ENCODE measurements at places on chromosomes 7 and 10.
A peak's percentile ranks its signal among the peaks of the same experiment; 100 is the strongest.

GRCh38 chr10:120610791-120611190 lies 153.8 kb downstream of the PLPP4 start:
- no peak for DNase-seq

GRCh38 chr7:116280803-116281202 lies 70.5 kb downstream of the TES start:
- no peak for DNase-seq

DNA sequence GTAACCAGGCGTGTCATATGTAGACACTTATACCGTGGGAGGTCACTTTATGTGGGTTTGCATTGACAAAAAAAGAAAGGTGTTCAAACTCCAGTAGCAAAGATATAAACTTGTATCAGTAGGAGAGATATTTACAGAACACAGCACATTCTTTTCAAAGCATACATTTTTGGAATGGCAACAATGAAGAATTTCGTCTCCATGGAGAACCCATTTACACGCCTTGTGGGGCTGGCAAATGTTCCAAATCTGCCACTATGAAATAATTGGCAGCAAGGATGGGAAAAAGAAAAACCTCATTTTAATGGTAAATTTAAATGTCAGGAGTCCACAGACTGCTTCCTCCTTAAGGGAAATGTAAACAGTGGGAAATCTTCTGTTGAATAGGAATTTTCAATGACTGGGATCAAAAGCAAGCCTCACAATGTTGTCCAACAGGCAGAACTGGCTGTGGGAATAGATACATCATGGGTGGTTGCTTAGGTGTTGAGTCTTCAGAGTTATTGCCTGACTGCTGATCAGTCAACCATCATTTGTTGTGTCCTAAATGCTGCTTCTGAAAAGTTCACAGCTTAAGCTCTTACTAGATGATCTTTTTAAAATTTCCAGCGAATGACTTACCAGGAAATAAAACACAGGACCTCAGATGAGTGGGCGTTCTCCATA lies 256.6 kb upstream of the SEMA3C start:
- DNase-seq, result no peak

DNA sequence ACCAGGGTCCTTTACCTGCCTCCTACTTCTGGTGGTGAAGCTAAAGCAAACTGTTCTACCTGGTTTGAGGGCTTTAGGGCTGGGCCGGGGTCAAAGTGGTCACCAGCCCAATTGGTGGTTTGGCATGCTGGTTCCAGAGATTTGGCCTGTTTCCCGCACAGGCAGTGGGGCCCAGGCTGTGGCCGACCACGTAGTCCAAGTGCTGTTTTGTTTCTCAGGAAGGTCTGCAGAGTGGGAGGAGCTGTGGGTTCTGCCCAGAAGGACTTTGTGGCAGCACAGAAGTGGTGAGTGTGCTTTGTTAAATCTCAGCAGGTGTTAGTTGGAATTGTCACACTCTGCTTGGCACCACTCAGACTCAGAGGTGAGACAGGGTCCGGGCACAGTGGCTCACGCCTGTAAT lies 85.8 kb downstream of the MKX start:
- DNase-seq, result no peak

DNA sequence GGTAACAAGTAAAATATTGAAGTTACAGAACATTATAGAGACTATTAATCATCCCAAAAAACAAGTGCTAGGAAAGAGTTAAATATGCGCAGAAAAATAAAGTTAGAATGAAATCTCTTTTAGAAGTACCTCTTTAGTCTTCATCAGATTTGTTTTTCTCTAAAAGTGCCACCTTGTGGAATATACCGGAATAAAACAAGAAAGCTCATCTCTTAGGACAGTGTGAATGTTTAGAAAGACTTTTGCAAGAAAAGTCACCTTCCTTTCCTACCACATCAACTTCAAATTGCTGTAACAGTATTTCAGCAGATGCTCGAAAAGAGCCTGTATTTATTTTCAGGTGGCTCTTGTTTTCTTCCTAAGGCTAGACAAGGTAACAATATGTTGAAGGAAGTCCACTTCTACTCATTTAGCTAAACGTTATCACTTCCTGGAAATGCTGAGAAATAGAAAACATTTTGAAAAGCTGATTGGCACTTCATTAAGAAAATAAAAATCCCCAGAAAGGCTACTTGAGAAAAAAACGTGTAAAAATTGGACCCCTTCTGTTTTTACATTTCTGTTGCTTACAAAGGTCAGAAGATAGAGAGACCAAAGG lies 19.8 kb upstream of the FAM133B start:
- no peak for DNase-seq

GRCh38 chr10:70106958-70107791 lies 25.4 kb downstream of the AIFM2 start:
- no peak for DNase-seq

- DNase-seq, result peak; percentile 1
Observed at GRCh38 chr10:117246997-117247671, 6.2 kb downstream of the SLC18A2 start.

- no peak for DNase-seq
Observed at GRCh38 chr7:15557186-15557585, 4.6 kb downstream of the AGMO start.

- no peak for DNase-seq
Observed at GRCh38 chr7:16741676-16742075, 11.9 kb upstream of the TSPAN13 start.

- DNase-seq, result no peak
Observed at GRCh38 chr7:35366167-35367155, 112.6 kb upstream of the TBX20 start.

DNA sequence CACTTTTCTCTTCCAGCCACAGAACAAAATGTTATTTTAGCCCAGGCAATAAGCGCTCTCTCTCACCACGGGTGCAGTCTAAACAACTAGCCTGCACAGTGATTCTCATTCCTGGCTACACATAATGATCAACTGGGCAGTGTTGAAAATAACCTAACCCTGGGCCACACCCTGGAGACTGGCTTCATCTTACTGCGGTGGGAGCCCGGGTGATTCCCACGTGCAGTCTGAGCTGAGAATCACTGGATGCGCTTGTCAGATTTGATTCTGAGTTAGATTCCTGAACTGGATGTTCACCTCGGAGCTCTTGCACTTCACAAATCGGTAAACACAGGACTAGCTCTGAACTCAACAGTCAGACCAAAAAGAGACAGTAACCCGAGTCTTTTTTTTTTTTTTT lies 14.9 kb downstream of the ZC3HAV1 start:
- DNase-seq, result no peak

DNA sequence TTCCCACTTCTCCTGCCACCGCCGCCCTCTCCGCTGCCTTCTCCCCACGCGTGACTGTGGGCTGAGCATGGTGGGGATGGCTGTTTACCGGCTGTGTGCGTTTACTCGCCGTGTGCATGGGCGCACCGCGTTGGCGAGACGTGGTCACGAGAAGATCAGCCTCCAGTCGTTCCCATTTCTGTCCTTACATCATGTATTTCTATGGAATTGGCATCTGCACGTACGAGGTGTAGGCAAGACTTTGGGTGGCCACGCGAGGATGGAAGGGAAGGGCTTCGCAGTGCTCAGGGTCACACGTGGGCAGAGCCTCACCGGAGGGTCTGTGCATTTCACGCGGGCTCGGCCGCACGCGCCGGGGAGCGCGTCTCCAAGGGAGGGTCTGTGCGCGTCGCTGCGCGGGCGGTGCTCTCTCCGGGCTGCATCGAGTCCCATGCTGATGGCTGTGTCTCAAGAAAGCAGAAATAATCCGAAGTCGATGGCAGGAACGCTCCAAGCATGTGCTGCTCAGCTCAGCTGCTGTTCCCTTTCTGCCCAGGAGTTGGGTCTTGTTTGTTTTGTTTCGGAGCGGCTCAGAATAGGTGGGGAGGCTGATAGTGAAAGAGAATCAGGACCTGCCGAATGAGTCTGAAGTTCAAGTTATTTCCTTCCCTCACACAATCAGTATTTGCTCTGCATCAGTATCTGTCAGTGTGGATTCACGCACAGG lies 973 bp downstream of the CAMK1D start:
- DNase-seq, result no peak

GRCh38 chr7:158662610-158663427 lies 41.8 kb downstream of the NCAPG2 start:
- DNase-seq, result no peak

DNA sequence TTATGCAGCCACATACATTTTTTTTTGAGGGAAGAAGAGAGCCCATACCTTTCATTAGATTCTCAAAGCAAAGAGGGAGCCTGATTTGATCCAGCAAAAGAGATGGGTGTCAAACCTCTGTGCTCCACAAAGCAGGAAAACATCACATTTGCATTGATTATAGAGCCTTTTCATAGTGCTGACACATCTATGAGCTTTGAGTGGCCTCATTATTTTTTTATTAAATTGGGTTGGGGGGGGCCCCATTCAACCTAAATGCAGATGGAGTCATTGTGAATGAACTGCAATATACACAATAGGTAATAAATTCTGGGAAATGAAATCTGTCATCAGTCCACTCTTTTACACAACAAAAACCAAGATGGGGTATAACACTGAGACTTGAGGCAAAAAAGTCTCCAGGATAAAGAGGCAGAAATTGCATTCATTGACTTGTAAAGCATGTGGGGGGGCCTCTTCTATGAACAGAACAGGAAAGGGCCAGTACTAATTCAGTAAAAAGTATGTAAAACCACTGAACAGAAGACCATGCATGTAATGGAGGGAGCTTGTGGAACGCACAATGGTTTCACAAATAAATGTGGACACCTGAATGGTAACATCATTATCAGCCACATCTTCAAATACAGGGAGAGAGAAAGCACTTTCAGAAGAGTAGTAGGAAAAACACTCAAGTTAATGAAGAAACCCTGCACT lies 17.7 kb upstream of the ASB4 start:
- DNase-seq, result no peak

DNA sequence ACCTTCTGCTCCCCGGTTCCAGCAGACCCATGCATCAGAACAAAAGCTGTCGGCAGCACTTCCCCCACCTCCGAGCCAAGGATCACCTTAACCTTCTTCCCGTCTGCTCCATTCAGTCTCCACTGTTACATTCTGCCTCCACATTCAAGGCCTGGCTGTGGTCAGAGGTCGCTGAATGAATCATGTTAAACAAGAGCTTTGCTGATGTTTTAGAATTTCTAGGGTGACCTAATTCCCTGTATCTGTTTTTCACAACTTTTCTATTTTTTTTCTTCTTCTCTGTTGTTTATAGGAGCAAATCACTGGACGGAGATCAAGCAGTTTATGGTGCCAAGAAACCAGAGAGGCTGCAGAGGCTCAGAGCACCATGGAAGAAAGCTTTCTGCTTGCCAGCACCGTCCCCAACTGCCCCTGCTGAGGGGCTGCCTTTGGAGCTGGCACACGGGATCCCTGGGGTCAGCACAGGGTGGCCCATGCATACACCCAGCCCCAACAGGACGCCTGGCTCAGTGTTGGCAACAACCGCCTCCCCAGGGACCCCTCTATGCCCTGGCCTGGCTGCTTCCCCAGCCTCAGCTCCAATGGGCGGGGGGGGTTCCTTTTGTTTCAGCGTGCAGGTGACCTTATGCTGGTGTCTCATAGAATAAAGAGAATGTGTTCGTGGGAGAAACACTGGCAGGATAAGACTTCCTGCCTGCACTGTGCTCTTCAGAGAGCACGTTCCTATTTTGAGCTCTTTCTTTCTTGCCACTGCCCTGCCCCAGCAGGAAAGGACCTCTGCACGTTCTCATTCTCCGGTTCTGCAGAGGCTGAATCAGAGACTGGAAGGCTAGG lies 182.7 kb upstream of the LYZL2 start:
- DNase-seq, result no peak

- DNase-seq, result no peak
Observed at GRCh38 chr10:23974746-23975272, 234.1 kb upstream of the KIAA1217 start.

GRCh38 chr10:42982891-42983506 lies 93.9 kb upstream of the RET start:
- no peak for DNase-seq

- no peak for DNase-seq
Observed at GRCh38 chr7:95209788-95210187, 114.5 kb downstream of the PON1 start.

GRCh38 chr7:134420424-134421125 lies 38.3 kb downstream of the AKR1B1 start:
- peak; percentile 8 for DNase-seq

GRCh38 chr10:33616956-33617355 lies 282.5 kb upstream of the NRP1 start:
- DNase-seq, result no peak

GRCh38 chr10:26593896-26594295 lies 103.6 kb upstream of the PDSS1 start:
- DNase-seq, result no peak

DNA sequence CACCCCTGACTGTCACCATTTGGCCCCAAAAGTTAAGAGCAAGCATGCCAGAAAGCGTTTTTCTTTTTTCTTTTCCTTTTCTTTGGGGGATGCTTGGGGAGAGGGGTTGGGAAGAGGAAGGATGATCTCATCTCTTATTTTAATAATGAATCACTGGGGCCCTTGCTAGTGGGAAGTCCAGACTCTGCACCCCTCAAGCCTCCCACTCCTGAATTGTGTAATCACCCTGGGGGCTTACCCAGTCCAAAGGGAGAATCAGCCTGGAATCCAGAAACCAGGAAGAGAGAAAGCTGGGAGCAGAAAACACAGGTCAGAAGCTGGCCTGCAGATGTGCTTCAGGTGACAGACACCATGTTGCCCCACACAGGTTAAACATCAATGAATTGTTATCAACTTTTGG lies 14.7 kb upstream of the HABP2 start:
- DNase-seq, result no peak

- DNase-seq, result no peak
Observed at GRCh38 chr10:132431537-132432175, 34.7 kb downstream of the PWWP2B start.

- no peak for DNase-seq
Observed at GRCh38 chr7:50396856-50397255, 53.3 kb downstream of the FIGNL1 start.

Measured in fibroblast of skin of left biceps (primary cell).